ENCODE measurements at places on chromosomes 5 and 9.
A peak's percentile ranks its signal among the peaks of the same experiment; 100 is the strongest.

DNA sequence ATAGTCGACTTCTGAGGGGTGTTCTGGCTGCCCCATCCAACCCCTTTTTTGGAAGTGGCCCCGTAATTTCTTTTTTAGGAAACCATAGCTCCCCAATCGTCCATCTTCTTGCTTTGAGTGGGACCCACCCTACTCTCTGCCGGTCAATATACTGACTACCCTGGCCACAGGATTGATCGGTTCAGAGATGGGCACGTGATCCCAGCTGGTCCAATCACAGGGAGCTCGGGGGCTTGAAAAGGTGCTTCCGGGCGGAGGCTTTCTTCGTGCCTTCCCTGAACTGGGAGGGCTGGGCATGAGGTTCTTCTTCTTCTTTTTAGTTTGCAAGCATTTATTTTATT lies 78.7 kb upstream of the SH3PXD2B start:
- no peak for DNase-seq

- DNase-seq, result no peak
Observed at GRCh38 chr9:129823542-129823934, 398 bp downstream of the TOR1A start.

GRCh38 chr9:71108937-71109336 lies 12.5 kb downstream of the TRPM3 start:
- DNase-seq, result no peak

- peak; percentile 35 for DNase-seq
Observed at GRCh38 chr5:79173626-79174025, 62.0 kb downstream of the BHMT start.

GRCh38 chr5:55480781-55481180 lies 54.0 kb downstream of the PLPP1 start:
- no peak for DNase-seq

DNA sequence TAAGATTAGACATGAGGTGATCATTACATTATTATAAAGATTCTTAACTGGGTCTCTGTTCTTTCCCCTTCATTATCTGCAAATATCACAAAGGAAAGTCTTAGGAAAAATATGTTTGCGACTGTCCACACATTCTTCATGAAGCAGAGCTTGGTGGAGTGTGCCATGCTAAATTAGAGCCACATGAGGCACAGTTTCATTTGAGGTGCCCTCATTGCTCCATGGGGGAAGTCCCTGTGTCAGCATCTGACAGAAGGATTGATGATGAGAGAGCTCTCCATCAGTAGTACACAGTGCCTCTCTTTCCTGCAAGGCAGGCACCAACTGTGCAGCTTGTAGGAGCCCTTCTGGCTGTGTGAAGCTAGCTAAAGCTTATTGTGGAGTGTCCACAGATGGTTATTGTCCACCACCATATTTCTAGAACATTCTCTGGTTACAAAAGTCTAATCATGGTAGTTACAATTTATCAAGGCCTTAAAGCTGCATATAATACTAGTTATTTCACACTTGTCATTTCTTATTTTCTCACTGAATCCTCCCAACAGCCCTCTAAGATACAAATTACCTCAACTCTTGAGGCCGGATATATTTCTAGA lies 63.9 kb downstream of the C9orf152 start:
- DNase-seq, result peak; percentile 30

- no peak for DNase-seq
Observed at GRCh38 chr5:133254803-133255202, 203.0 kb downstream of the HSPA4 start.

- DNase-seq, result no peak
Observed at GRCh38 chr5:135710045-135710675, 124.3 kb upstream of the SLC25A48 start.

GRCh38 chr5:66689522-66690220 lies 93.5 kb downstream of the MAST4 start:
- no peak for DNase-seq

DNA sequence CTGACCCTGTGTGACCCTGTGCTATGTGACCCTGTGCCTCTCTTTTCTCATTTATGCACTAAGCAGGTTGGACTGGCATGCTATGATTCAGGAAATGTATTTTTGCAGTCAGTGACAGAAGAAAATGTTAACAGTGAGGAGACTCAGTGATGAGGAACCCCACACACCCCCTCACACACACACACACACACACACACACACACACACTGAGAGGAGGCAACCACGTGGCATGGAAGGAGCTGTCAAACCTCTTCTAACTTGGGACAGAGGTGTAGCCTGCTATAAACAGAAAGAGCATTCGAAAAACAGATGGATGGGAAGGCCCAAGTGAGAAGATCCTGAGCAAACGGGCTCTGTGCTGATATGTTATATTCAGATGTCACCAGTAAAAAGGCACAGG lies 57.9 kb upstream of the GRIA1 start:
- DNase-seq, result no peak

DNA sequence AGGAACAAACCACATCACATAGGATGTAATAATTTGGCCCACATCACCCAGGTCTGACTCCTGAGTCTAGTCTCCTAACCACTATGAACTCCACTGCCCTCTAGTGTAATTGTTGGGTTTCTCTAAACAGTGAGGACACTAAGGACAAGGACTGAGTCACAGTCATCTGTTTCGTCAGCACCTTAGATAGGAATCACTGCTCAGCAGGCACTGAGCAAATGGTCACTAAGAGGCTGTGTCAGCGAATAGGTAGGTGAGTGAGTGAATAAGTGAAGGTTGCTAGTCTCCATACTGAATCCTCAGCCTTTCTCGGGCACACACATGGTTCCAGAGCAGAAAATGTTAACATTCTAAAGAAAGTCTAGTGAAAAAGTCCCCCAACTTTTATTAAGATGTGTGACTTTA lies 278.6 kb downstream of the SPOCK1 start:
- DNase-seq, result peak; percentile 62
